ENCODE measurements at places on chromosomes 11 and 22.

- DNase-seq, result no peak
These were observed 328.5 kb upstream of the PLET1 start for GRCh38 chr11:112589155-112589554.

- DNase-seq, result no peak
These were observed 149.8 kb upstream of the PITPNB start for GRCh38 chr22:28068826-28069225.

- DNase-seq, result peak; percentile 60
These were observed 9.8 kb downstream of the PDHX start for GRCh38 chr11:34926101-34926830.

GRCh38 chr22:19848298-19849224 lies 6.1 kb downstream of the GNB1L start:
- DNase-seq, result no peak

GRCh38 chr22:31088233-31088986 lies 7.3 kb downstream of the SMTN start:
- no peak for DNase-seq

DNA sequence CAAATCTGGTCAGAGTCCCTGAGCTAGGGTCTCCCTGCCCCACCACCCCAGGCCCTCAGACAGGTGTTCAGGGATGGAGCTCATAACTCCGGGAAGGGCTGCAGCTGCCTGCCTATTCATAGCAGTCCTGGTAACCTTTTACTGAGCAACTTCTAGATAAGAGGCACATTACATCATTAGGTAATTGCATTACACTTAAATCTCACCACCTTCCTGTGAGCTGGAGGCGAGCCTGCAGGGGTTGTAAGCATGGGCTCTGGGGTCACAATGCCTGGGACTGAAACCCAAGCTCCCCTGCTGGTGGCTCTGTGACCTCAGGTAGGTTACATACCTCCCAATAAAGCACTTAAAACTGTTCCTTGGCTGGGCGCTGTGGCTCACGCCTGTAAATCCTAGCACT lies 22.5 kb downstream of the TP53I11 start:
- DNase-seq, result no peak

GRCh38 chr22:17271711-17272451 lies 52.6 kb upstream of the ADA2 start:
- no peak for DNase-seq

Data from NB4 (cell line).